ENCODE measurements at places on chromosomes 2 and 18. TPM values are rescaled to one million over a fixed set of nuclear protein-coding genes. Genes with fewer than 3 reads are reported as not detected.

Gene MAP3K19
- total RNA-seq, result not detected

Gene CCDC102B
- 2.7 TPM for total RNA-seq

Gene ERICH2
- total RNA-seq, result not detected

Gene NLRC4
- not detected for total RNA-seq

Gene AOX1
- 46.9 TPM for total RNA-seq

Gene C1QL2
- not detected for total RNA-seq

Gene GCG
- not detected for total RNA-seq

Gene REG3A
- total RNA-seq, result 1.8 TPM

Gene DOCK10
- total RNA-seq, result 11.7 TPM

Gene ZNF513
- 16.7 TPM for total RNA-seq

Gene ABCB11
- total RNA-seq, result 1.7 TPM

Gene KIAA2012
- total RNA-seq, result not detected

Gene GKN1
- not detected for total RNA-seq

Gene LRRTM1
- not detected for total RNA-seq

Gene RIT2
- total RNA-seq, result not detected

Gene CD226
- 0.24 TPM for total RNA-seq

Gene FKBP1B
- 7.3 TPM for total RNA-seq

Gene ANKRD53
- 5.5 TPM for total RNA-seq

Gene CRYBA2
- not detected for total RNA-seq

Gene TACR1
- 4.8 TPM for total RNA-seq

Gene KLHL14
- total RNA-seq, result 0.24 TPM

Gene ABI2
- total RNA-seq, result 22.6 TPM

Gene ACVR1C
- total RNA-seq, result 1.9 TPM

Gene FEV
- total RNA-seq, result not detected

Gene MARCHF4
- total RNA-seq, result not detected

Gene PDE6D
- 22.2 TPM for total RNA-seq

Gene PIGN
- total RNA-seq, result 72.4 TPM

Gene RFTN2
- 5.1 TPM for total RNA-seq

All from suprapubic skin (tissue), 4 donors.